T-helper 17 cell (primary cell): ENCODE measurements at places on chromosomes 2 and 18. TPM values are rescaled to one million over a fixed set of nuclear protein-coding genes. Genes with fewer than 3 reads are reported as not detected.

GRCh38 chr2:234847639-234848038 is 104.2 kb upstream of the SH3BP4 start:
- DNase-seq: no peak

- no peak for DNase-seq
These were observed 219.6 kb upstream of the EPAS1 start for GRCh38 chr2:46077522-46078107.

GRCh38 chr2:240399419-240400324 is 35.8 kb upstream of the GPC1 start:
- no peak for DNase-seq

DNA sequence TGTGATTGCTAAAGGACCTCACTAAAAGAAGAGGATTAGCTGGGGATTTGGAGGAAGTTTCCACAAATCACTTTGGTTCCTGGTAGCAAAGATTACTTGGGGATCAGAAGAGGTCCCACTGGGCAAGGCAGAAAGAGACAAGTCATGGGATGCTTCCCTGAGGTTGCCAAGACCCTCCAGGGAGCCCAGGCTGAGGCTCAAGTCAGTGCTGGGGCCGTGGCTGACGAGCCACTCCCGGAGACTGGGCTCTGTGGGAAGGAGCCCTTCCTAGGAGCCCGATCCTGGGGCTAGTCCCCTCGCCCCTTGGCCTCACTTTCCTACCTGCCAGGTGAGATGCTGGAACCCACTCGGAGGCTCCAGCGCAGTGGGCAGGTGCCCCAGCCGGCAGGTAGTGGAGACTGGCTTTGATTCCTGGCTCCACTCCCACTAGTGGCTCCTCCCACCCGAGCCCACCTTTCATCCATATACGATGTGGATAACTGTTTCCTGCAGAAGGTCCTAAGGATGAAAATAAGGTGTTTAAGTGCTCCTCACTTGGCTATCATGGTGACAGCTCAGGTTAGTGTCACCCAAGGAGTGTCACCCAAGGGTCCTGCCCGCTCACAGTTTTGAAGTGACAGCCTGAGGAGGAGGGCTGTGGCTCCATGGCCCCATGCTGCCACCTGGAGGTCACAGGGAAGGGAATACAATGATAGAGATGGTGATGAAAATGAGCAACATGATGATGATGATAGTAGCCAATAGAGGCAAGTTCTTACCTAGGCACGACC is 100.5 kb downstream of the CAPN13 start:
- peak; percentile 47 for DNase-seq

GRCh38 chr2:64263315-64263714 is 119.1 kb upstream of the PELI1 start:
- no peak for DNase-seq

DNA sequence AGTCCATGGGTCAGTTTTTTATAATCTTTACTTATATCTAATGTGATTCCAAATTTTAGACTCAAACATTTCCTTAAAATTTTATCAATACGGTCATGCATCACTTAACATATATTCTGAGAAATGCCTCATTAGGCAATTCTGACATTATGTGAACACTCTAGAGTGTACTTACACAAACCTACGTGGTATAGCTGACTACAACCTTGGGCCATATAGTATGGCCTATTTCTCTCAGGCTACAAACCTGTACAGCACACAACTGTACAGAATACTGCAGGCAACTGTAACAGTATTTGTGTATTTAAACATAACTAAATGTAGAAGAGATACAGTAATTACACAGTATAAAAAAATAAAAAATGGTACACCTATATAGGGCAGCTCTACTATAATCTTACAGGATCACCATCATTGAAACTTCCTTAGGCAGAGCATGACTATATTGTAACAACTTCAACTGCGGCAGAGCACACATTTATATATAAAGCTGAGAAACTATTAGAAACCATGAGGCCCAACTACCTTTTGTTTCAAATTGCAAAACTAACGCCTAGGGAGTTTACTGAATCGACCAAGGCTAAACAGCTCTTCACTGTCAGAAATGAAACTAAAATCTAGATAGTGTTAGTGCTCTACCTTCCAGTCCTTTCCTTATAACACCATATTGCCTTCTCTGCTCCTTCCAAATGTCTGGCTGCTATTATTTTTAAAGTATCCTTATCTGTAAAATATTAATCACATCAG is 6.9 kb downstream of the YES1 start:
- DNase-seq: no peak

DNA sequence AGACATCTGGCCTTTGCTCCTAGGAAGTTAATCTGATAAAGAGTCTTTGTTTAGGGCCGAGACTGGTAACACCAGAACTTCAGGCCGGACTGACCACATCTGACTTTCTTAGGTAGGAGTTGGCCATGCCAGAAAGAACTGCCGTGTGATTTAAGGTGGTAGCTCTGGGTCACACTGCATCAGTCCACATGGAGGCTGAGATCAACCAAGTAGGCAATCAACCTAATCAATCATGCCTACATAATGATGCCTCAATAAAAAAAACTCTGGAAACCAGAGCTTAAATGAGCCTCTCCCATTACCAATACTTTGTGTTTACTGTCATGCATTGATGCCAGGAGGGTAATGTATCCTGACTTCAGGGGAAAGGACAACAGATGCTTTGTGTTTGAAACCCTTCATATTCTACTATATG is 44.1 kb upstream of the ORC2 start:
- DNase-seq: no peak

Gene SERPINB11
- total RNA-seq: not detected

Gene ANKRD30B
- total RNA-seq: not detected

Gene PLCD4
- total RNA-seq: 0.91 TPM

Gene MTCL1
- 2.1 TPM for total RNA-seq

Gene ABCB11
- total RNA-seq: not detected
